GOT3 (cell line): ENCODE measurements at places on chromosomes 1 and 21.
A peak's percentile ranks its signal among the peaks of the same experiment; 100 is the strongest.

GRCh38 chr21:44329086-44329889 is 9.9 kb downstream of the CFAP410 start:
- no peak for DNase-seq

GRCh38 chr1:2194898-2195673 is 514 bp upstream of the FAAP20 start:
- DNase-seq, result peak; percentile 65

- no peak for DNase-seq
Measured at GRCh38 chr1:16289959-16290358, 53.0 kb upstream of the CPLANE2 start.

DNA sequence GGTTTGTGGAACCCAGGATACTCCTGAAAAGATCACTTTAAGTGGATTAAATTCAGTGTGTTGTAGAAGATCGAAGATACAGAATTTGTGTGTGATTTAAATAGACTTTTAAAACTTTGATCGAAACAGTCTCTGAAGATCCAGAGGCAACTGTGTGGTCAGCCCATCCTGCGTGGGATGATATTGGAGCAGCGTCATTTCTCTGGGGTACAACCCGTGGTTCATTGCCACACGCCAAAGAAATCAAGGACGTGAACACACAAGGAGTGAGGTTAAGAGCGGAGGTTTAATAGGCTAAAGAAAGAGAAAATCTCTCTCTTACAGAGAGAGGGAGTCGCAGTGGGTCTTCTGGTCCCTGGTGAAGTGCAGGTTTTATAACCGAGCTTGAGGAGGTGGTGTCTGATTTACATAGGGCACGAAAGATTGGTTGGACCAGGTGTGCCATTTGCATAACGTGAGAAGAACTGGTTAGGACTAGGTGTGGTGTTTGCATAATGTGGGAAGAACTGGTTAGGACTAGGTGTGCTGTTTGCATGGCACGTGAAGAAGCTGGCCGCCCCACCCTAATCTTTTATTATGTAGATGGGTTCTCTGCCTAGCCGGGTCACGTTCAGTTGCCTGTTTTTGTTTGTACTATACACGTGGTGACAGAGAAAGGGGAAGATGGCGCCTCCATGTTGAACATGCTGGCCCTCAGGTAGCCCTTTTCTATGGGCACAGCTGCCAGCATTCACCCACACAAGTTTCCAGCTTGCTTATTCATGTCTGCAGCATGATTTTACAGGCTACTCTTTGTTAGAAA is 82.3 kb downstream of the ADSS2 start:
- no peak for DNase-seq

- DNase-seq, result no peak
Measured at GRCh38 chr1:151361883-151362282, 10.6 kb downstream of the SELENBP1 start.

GRCh38 chr21:16709866-16710550 is 802.8 kb upstream of the CXADR start:
- no peak for DNase-seq

DNA sequence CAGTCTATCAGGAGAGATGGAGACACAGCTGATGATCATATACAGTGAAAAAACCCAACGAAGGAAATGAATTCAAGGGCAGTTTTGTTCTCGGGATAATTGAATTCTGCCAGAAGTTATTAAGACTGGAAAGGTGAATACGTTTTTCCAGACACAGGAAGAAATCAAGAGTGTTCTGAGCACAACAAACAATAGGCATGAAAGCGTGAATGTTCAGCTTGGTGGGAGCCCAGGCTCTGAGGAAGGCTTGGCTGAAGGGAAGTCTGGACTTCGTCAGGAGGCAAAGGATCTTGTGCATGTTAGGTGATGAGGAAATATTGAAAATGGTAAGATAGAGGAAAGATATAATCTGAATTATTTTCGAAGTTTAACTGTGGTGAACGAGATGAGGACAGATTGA is 50.4 kb downstream of the CYYR1 start:
- no peak for DNase-seq

- DNase-seq, result no peak
Measured at GRCh38 chr1:67590329-67590728, 94.7 kb upstream of the GADD45A start.
